ENCODE measurements at places on chromosomes 2 and 18.

GRCh38 chr2:189854187-189854586 is 69.9 kb downstream of the PMS1 start:
- DNase-seq: no peak

GRCh38 chr18:58955001-58955400 is 90.3 kb downstream of the ZNF532 start:
- no peak for DNase-seq

DNA sequence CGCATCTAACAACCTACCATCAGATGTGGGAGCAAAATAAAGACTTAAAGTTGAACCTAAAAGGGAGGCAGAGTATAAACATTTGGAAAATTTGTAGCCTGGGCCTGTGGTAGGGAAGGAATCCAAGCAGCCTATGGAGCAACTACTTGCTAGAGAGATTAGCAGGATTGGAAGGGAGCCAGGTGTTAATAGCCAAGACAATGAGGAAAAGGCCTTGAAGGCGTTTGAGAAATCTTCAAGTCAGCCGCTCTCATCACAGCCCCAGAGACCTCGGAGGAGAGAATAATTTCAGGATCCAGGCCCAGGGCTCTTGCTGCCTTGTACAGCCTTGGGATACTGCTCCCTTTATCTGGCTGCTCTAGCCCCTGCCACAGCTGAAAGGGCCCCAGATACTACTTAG is 219.7 kb downstream of the THSD7B start:
- DNase-seq: no peak

DNA sequence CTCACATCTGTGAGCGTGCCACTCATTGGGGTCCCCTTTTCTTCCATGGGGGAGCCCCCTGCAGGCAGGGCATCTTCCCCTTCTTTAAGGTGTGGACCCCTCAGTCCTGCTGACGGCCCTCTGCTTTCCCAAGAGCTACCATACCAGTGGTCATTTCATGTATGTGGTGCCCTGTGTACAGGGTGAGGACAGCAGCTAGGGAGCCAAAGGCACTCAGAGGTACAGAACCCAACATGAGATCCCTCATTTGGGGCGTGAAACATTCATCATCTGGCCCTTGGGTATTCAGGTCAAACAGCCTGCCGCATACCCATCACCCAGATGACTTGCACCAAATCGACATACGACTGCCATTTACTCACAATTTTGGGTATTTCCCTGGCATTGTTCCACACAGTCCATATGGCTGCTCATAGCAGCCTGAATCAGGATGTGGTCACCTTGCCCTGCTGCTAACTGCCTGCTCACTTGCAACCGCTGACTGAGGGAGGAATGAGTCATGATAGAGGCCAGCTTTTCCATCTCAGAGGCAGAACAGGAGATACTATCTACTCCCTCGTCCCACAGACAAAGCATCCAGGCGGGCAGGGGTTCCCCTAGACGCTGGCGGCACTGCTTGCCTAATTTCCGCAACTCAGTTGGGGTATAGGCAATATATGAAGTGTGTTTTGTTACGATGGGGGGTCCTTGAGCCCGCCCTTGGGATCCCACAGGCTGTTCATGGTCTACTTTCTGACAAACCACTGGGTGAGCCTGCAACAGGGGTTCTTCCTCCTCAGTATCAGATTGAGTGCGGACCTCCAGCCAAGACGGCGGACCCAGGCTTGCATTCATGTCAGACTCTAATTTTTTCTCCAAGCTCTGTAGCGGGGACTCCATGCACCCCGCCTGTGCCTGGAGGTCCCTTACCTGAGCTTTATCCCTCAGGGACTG is 228.6 kb downstream of the SATB2 start:
- no peak for DNase-seq

GRCh38 chr2:234497594-234498235 is 834 bp upstream of the ARL4C start:
- DNase-seq: no peak

DNA sequence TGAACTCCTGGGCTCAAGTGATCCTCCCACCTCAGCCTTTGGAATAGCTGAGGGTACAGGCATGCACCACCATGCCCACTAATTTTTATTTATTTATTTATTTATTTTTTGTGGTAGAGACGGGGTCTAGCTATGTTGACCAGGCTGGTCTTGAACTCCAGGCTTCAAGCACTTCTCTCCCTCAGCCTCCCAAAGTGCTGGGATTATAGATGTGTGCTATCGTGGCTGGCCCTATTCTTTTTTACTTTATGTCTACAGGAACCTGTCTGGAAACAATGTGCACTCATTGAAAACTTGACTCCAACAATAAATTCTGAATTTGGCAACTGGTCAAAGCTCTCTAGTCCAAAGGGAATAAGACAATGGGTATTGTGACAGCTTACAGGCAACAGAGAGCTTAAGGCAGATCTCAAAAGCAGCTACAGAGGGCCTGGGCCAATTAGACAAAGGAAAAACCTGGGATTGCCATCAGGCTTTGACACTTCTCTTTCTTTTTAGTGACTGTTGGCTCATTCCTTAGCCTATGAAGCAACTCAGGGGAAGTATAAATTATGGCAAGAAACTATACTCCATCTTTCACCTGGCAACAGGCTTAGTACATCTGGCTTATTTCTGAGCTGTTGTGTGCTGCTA is 55.1 kb upstream of the RAPGEF4 start:
- DNase-seq: no peak

DNA sequence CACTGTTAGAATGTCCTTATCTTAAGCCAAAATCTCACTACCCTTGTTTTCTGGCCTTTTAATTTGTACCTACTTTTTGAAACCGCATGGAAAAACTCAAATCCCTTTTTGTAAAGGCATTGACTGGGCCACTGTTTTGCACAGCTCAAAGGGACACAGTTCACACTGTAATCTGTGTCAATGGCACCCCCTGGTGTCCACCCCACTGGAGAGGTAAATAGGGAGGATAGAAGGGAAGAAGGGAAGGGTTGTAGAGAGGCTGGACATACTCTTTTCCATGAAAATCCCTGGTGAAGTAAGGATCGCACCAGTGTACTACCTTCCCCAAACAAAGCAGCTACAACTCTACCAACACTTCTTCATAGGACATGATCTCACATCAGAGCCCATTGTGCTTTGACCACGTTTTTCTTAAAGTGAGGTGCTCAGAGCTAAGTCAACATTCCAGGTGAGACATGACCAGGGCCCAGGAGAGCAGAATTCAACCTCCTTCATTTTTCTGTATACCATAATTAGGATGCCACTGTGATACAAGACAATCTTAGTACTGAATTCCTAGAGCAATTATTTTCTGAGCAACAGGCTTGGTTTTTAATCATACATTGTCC is 92.4 kb upstream of the RMDN2 start:
- peak; percentile 81 for DNase-seq

- DNase-seq: no peak
Measured at GRCh38 chr2:55116966-55117365, 66.7 kb upstream of the RTN4 start.

- no peak for DNase-seq
Measured at GRCh38 chr2:218710334-218710686, 325 bp upstream of the TTLL4 start.

DNA sequence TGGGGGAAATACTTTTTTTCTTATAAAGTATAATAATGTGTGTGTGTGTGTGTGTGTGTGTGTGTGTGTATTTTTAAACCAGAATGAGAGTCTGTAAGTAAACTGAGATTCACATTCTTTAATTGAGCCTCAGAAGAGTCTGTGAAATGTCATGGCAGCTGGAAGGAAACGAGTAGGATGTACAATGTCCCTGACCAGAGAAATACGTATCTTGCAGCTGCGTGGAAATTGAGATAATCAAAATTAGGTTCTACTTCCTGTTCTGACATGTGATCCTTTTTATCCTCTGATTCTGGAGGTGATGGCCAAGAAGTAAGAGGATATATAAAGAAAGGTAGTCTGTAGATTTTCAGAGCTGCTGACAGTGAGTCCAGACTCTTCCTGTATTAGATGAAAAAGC is 50.0 kb downstream of the SH3RF3 start:
- no peak for DNase-seq

DNA sequence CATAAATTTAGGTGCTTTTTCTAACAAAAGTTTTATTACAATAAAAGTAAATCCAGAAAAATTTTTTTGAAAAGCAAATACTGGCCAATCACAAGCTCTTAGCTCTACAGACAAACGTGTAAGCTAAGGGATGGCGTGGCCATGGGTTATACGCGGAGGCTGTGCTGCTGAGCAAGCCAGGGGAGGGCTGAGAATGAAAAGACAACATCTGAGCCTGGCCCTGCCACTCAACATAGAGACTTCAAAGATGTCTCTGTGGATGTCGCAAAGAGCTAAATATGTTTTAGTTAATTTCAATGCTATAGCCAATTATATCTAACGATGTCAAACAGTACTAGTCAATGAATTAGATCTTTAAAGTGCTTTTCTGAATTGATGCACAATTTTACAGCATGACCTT is 33.3 kb upstream of the NT5DC4 start:
- DNase-seq: no peak

DNA sequence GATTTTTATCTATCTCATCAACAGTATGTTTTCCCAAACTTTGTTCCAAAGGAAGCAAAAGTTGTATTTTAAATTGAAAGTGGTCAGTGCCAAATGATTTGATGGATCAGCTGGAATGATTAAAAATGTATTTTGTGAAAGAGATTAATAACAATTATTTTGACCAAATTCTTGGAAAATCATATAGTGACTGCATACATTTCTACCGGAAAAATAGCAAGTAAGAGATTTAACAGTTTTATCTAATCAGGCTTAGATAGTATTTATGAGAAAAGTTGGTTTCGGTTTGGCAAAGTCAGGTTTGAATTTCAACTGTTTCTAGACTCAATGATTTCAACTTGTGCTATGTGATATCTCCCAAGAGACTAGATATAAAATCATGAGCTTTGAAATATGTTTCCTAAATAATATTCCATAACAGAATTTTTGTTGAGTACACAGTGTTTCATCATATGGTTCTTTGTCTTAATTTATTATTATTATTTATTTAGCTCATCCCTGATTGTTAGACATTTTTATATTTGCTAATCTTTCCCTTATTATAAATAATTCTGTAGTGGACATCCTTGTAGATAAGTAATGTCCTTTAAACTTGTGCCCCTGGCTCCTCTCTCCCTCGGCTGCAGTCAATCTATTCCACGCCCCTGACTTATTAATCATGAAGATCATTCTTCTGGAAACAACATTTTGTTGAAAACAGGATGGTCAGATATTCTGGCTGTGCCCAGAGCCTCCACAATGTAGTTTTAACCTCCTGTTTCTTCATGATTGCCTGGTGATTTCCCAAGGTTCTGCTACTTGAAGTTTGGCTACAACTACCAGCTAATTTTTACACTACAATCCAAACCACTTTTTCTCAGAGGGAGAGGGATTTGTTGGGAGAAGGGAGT is 520.7 kb upstream of the TCF4 start:
- no peak for DNase-seq

DNA sequence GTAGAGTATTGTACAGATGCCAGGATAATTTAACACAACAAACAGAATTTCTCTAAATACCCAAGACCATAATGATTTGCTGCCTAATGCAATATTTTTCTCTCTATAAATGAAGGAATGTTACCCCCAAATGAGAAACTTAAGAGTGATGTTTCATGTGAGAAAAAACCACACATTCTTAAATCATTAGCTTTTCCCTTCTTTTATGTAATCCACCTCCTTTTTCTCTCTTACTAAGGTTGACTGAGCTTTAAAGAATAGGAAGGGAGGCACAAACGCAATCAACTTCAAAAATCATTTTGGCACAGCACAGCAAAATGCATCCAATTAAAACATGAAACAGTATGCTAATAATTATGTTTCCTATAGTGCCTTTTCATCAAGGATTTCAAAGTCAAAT is 698.1 kb upstream of the CDH2 start:
- no peak for DNase-seq

- DNase-seq: no peak
Measured at GRCh38 chr18:50401888-50402287, 27.0 kb downstream of the SKA1 start.

DNA sequence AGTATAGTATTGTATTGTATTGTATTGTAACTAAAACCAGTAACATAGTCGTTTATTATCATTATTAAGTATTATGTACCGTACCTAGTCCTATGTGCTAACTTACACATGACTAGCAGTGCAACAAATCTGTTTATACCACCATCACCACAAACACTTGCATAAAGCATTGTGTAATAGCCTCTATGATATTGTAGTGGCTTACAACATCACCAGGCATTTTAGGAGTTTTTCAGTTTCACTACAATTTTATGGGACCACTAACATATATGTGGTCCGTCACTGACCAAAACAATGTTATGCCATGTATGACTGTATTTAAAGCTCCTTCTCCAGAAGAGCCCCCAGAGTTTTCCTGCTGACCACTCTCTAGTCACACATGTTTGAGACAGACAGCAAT is 306.2 kb downstream of the SETBP1 start:
- no peak for DNase-seq

DNA sequence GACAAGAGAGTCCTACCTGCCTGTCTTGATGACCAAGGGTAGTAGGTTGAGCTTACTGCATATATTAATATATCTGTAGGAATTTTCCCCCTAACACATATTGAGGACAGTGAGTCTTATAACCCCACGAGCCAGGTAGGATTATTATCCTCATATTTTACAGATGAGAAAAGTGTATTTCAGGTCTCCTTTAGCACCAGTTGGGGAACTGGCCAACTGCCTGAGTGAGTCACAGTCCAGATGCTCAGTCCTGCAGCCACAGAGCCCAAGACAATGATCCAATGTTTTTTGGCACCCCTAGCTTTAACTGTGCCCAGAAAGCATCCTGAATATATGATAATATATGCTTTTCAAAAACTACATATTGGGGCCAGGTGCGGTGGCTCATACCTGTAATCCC is 30.8 kb upstream of the GLS start:
- no peak for DNase-seq

DNA sequence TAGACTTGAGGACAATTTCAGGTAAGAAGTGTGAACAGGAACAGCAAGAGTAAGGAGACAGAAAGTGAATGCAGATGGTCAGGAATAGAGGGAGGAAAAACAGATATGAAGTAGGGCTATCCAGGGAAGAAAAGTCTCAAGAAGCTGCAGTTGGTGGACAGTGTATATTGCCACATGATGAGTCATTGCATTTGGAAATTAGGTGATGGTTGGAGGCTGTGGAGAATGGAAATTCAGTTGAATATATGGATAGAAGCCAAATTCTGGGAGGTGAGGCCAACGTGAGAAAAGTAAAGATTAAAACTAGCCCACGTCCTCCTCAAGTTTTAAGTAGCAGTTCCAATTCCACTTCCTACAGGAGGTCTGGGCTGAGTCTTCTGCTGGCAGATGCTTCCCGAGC is 158.4 kb downstream of the UBE2E3 start:
- no peak for DNase-seq

All from substantia nigra (tissue), 51 donors.